ENCODE measurements at places on chromosomes 3 and 15.

GRCh38 chr15:60814855-60815254 lies 335.9 kb upstream of the ICE2 start:
- no peak for DNase-seq

DNA sequence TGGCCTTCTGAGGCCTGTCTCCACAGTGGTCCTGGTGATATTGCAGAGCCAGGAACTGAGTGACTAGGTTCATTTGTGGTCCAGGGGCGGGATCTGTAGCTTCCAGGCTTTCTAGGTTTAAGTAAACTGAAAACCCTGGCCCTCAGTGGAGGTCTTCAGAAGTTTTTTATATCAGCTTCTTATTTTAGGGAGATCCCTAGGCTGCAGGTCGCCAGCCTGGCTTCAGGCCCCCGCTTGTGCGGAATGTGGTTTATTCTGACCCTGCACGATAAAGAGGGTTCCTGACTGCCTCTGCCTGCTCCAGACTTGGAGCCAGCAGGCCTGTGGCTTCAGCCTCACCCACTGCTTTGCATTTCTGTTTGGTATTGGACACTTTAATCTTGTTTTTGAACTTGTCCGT lies 133.9 kb upstream of the PLXNA1 start:
- no peak for DNase-seq

DNA sequence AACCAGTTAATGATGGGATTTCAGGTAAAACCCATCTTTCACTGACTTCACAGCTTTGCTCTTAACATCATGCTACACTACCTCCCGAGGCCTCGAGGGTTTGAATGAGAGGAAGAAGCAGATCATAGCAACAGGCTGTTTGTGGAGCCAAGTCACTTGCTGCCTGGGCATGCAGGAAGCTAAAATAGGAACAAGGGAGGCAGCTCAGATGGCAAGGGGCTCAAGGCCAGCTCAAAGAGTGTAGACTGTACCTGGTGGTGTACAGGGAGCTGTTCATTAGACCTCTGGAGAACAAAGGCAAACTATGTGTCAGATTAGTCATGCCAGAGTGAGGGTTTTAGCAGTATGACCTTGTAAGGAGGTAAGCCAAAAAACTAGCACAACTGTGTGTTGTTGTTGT lies 28.8 kb downstream of the ARRDC4 start:
- DNase-seq, result no peak

GRCh38 chr3:194075088-194075615 lies 60.8 kb upstream of the HES1 start:
- DNase-seq, result no peak

- DNase-seq, result no peak
These were observed 330.8 kb upstream of the AGTR1 start for GRCh38 chr3:148366743-148367410.

DNA sequence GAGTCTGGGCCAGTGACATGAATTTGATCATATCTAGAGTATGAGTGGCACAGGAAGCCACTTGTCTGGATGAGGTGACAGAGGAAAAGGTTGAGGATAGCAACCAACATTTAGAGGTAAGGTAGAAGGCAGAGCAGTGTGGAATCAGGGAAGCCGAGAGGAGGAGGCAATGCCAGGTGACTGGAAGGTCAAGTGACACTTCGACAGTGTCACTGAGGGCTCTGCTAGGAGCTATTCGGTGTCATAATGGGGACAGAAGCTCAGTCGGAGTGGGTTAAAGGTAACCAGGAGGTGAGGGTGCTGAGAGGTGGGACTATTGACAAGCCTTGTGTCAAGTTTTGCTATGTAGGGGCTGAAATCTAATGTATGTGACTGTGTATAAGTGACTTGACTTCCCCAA lies 56.7 kb downstream of the IGF1R start:
- DNase-seq, result no peak

GRCh38 chr15:42057799-42058646 lies 36.3 kb downstream of the PLA2G4D start:
- DNase-seq, result peak; percentile 18

DNA sequence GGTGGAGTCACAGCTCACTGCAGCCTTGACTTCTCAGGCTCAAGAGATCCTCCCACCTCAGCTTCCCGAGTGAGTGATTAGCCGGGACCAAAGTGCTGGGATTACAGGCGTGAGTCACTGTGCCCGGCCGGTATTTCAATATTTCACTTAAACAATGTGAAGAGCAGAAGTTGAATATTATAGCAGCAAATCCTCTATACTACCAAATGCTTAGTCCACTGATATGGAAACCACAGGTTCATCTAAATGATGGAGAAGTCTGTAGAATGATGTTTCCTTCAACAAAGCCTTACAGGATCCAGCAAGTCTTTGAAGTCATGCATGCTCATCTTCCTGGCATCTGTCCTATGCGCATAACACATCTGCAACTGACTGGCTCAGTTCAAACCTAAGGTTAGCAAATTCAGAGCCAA lies 20.3 kb upstream of the UACA start:
- DNase-seq, result no peak

DNA sequence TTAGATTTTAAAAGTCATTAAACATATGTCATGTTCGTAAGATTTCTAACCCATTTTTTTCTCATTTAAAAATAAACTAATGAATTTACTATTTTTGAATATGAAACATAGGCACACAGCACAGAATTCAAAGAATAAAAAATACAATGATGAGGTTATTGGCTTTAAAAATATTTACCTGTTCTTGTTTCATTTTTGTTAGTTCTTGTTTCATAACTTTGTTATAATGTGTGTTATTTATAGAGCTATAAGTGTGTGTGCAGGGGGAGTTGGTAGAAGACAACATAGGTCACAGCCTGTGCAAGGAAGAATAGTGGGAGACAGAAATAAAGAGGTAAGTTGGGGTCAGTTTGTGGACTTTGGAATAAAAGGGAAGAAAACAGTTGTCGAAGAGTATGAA lies 30.8 kb upstream of the NRROS start:
- no peak for DNase-seq

- DNase-seq, result no peak
These were observed 35.0 kb downstream of the RAB11A start for GRCh38 chr15:65904301-65904700.

DNA sequence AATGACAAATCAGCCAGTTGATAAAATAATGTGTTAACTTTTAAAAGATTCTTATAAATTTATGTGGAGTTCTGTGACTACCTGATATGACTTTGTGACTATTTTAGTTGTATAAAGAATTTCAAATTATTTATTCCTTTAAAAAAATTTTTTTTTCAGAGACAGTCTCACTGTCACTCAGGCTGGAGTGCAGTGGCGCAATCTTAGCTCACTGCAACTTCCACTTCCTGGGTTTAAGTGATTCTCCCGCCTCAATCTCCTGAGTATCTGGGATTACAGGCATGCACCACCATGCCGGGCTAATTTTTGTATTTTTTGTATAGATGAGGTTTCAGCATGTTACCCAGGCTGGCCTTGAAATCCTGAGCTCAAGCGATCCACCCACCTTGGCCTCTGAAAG lies 48.5 kb downstream of the MBNL1 start:
- DNase-seq, result no peak

GRCh38 chr3:192091831-192092230 lies 630.9 kb downstream of the PYDC2 start:
- no peak for DNase-seq

GRCh38 chr15:63913786-63914315 lies 80.1 kb upstream of the HERC1 start:
- no peak for DNase-seq

GRCh38 chr3:12046406-12046805 lies 42.2 kb downstream of the SYN2 start:
- no peak for DNase-seq

DNA sequence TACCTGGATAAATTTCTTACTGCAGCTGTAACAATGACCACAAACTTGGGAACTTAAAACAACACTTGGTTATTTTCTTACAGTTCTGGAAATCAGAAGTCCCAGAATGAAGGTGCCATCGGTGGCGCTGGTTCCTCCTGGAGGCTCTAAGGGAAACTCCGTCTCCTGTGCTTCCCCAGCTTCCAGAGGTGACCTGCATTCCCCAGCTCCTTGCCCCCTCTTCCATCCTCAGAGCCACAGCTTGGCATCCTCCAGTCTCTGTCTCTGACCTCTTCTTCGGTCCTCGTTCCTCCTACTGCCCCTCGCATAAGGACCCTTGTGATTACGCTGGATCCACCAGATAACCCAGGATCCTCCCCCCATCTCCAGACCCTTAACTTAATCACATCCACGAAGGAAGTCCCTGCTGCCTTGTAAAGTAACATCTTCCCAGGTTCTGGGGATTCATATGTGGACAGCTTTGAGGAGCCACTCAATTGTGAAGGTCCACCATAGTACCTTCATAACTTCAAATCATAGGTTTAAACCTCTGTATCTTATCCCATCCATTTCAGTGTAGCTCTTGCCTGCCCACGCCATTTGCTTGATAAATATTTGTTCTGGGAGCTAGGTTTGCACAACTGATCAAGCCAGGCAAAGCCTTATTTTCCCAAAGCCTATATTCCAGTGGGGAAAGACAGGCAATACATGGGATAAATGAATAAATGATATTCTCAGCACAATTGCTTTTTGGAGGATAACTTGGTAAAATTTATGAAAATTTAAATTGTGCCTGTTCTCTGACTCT lies 34.8 kb downstream of the KLF15 start:
- DNase-seq, result no peak

DNA sequence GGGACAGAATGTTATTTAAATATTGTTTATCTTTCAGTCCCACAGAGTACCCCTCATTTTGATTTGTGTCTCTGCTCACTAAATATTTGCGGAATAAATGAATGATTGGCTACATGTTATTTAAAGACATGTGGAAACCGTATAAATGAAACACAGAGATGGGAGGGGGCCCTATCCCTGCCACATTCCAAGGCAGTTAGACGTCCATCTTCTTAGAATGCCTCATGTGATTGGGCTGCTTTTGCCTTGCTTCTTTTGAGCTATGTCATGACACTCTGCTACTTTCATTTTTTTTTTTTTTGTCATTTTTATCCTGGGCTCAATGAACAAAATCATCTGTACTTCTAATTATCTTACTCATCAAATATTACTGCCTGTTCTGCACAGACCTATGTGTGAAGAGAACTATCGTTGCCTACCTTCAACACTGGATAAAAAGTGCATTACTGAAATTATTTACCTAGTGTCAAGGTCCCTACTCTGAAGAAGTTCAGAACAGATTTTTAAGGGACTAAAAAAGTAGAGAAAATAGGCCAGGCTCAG lies 83.9 kb upstream of the FAM98B start:
- no peak for DNase-seq

DNA sequence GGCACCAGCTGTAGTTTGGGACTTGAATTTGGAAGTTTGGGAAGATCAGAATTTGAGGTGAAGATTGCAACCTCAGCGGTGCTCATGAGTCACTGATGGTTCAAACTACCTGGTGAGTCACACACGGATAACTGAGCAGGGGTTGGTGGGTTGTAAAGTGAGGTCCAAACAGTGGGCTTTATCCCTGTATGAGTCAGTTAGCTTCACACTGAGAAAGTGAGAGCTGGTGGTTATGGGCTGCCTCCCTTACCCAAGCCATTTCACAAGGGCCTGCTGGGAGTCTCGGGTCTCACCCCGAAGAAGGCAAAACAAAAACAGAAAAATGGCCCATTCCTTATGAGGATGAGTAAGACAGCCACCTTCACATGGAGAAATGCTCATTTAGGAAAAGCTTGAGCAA lies 77.0 kb downstream of the ITGA11 start:
- DNase-seq, result no peak

DNA sequence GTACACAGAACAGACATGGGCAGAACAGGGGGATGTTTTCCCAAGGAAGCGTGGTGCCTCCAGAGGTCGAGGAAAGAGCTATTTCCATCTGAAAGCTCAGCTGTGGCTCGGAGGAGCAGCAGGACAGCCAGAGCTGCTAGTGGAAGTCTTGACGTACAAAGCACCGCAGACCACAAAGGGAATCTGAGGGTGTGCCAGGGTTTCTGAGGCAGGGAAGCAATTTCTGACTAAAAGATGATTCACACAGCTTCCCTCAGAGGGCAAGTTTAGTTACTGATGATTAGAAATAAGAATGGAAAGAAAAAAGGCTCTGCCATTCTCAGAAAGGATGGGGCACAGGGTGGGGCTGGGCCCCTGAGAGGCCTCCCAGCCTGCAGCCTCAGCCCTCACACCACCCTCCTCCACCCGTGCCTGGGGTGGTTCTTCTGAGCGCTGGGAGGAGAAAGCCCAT lies 45.8 kb upstream of the SEC13 start:
- peak; percentile 78 for DNase-seq

- peak; percentile 34 for DNase-seq
These were observed 27.6 kb upstream of the CXCR6 start for GRCh38 chr3:45915518-45916231.

DNA sequence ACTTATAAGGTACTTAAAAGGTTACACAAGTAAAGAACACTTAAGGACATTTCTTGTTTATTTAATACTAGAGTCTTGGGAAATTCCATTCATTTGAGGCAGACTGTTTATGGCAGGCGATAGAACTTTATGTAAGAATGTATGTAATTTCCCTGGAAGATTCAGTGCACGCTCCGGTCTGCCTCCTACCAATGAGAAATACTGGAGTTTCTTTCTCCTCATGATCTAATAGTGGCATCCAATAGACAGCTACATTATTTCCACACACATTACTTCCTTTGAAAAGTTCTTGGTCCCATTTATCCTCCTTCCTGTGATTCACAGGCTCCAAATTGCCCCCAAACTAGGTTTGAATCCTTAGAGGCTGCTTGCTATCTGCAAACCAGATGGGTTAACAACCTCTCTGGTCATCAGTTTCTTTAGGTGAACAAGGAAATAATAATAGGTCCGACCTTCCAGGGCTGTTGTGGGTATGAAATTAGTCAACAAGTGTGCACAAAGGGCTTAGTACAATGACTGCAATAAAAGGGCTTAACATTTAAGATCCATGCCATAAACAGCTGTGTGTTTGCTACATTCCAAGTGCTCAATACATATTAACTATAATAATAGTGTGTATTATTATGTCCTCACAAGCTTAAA lies 30.7 kb downstream of the EIF4E3 start:
- DNase-seq, result no peak

DNA sequence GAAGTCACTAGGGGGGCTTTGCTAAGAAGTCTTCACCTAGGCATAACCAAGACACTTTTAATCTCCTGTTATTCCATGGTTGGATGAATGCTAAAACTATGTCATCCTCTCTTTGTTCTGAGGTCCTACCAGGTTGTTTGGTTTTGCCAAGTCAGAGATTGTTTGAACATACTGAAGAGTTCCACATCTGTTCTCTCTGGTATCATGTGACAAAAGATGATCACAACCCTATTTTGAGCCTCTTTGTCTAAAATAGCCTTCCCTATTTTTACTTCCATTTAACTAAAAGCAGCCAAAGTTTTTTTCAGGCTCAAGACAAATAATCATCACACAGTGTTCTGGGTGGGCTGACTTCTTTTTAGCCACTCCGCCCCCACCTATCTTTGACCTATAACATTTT lies 218.4 kb upstream of the LMCD1 start:
- DNase-seq, result no peak

DNA sequence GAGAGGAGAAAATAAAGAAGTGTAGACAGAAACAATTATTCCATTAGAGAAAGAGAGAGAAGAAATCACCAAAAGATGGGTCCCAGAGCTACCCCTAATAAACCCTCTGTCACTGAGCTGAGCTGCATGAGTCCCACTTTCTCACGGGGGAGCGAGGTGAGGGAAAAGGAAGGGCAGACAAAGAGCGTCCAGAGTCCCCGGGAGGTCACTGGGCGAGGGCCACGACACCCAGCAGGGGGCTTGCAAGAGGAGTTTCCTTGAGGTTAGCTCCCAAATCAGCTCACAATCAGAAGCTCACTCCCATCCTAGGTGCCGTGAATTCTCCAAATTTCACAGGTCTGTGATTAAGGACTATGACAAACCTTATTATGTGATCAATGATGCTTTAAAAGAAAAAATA lies 62.3 kb downstream of the XXYLT1 start:
- no peak for DNase-seq

Data from femur (tissue), 1 donor.